ENCODE measurements at places on chromosomes 3 and 15. TPM values are rescaled to one million over a fixed set of nuclear protein-coding genes. Genes with fewer than 3 reads are reported as not detected.

DNA sequence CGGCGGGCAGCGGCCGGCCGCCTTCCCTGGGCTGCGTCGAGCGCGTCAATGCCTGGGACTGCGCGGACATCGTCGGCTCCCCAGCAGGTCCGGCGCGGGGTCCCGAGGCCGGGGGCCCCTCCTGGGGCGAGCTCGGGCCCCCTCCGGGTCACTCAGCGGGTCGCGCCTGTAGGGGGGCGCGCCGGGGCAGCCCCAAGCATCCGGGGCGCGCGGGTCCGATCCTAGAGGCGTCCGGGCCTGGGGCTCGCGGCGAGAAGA is 725 bp downstream of the TLE3 start:
- H3K4me3 ChIP-seq, result peak overlapping the region; percentile 93
- H3K36me3 ChIP-seq, result no peaks in the 10 kb centered on the region
- H3K27ac ChIP-seq, result peak overlapping the region; percentile 97
- H3K27me3 ChIP-seq, result no peaks in the 10 kb centered on the region
- DNase-seq, result no peak

- no peak overlapping the region for H3K4me3 ChIP-seq
- peak; percentile 49 for DNase-seq
- H3K36me3 ChIP-seq, result no peaks in the 10 kb centered on the region
These were observed 93.5 kb upstream of the ALDH1A3 start for GRCh38 chr15:100786139-100786531.

- H3K4me1 ChIP-seq, result no peaks in the 10 kb centered on the region
- H3K36me3 ChIP-seq, result no peaks in the 10 kb centered on the region
- H3K27me3 ChIP-seq, result no peaks in the 10 kb centered on the region
- H3K27ac ChIP-seq, result no peak overlapping the region
- no peak overlapping the region for H3K4me3 ChIP-seq
- no peak for DNase-seq
These were observed 45.1 kb upstream of the AMOTL2 start for GRCh38 chr3:134419214-134419959.

GRCh38 chr3:149658744-149659497 is 1.1 kb upstream of the WWTR1 start:
- no peaks in the 10 kb centered on the region for H3K36me3 ChIP-seq
- DNase-seq, result no peak
- peak overlapping the region; percentile 86 for H3K4me3 ChIP-seq
- H3K27ac ChIP-seq, result peak overlapping the region; percentile 99
- H3K27me3 ChIP-seq, result no peaks in the 10 kb centered on the region

DNA sequence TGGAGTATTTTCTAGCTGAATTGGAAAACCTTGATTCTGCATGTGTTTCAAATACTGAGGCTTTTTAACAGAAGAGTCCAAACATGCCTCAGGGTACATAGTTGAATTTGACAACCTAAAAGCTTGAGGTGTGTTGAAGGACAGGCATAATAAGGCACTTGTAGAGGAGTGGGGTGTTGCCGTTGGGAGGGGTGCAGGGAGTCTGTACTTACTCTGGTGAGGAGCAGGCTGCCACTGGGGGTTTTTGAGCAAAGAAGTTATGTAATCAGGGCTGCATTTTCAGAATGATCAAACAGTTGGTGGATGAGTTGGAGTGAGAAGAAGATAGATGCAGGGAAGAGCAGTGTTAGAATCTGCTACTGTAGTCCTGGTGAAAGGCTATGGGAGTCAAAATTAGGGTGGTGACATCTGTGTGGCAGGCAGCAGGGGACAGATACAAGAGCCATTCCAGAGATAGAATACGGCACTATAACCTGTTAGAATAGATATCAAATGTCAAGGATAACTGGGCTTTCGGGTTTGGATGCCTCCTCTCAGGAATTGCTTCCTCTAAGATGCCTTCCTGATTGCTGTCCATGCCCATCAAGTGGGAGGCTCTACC is 161.6 kb downstream of the GHSR start:
- no peak overlapping the region for H3K27ac ChIP-seq
- peaks cover 8% of the 10 kb centered on the region for H3K36me3 ChIP-seq
- H3K4me1 ChIP-seq, result peaks cover 8% of the 10 kb centered on the region
- no peak for DNase-seq

Gene DAZL
- not detected for total RNA-seq

Gene SH3GL3
- 3.9 TPM for total RNA-seq

Gene SRP14
- 409 TPM for total RNA-seq

DNA sequence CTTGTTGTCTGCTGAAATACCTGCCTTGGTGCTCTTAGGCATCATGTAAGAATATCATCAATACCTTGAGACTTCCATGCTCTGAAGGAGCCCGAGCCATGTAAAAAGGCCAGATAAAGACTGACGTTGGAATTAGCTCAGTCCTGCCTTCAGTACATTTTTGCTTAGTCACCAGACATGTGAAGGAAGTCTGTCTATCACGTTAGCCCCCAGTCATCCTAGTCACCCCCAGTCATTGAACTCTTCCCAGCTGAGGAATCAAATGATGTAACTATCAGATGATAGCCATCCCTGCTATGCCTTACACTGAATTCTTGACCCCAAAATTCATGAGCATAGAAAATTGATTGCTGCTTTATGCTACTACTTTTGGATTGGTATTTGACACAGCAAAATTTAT is 351.2 kb upstream of the SGO1 start:
- H3K4me3 ChIP-seq, result no peak overlapping the region
- no peaks in the 10 kb centered on the region for H3K36me3 ChIP-seq
- no peaks in the 10 kb centered on the region for H3K27me3 ChIP-seq
- H3K27ac ChIP-seq, result no peak overlapping the region

DNA sequence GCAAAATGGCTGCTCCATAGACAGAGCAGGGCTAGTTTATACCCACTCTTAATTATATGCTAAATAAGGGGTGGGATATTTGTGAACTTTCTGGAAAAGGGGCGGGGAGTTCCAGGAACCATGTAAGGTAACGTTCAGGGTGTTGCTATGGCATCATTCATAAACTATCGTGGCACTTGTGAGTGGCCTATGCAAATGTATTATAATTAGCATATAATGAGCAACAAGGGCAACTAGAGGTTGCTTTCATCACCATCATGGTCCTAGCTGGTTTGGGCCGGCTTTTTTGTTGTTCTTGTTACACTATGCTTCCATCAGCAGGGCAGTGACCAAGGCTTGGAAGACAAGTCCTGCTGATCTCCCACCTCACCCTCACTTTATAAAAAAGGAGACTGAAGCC is 43.2 kb upstream of the FGD5 start:
- DNase-seq, result no peak
- H3K4me1 ChIP-seq, result no peaks in the 10 kb centered on the region
- no peak overlapping the region for H3K4me3 ChIP-seq

GRCh38 chr15:57018151-57018550 is 99.7 kb downstream of the TCF12 start:
- H3K4me3 ChIP-seq, result no peak overlapping the region
- no peaks in the 10 kb centered on the region for H3K36me3 ChIP-seq
- H3K4me1 ChIP-seq, result peaks cover 12% of the 10 kb centered on the region
- no peaks in the 10 kb centered on the region for H3K27me3 ChIP-seq
- DNase-seq, result no peak
- no peak overlapping the region for H3K27ac ChIP-seq

Gene C15orf39
- total RNA-seq, result 20.9 TPM

DNA sequence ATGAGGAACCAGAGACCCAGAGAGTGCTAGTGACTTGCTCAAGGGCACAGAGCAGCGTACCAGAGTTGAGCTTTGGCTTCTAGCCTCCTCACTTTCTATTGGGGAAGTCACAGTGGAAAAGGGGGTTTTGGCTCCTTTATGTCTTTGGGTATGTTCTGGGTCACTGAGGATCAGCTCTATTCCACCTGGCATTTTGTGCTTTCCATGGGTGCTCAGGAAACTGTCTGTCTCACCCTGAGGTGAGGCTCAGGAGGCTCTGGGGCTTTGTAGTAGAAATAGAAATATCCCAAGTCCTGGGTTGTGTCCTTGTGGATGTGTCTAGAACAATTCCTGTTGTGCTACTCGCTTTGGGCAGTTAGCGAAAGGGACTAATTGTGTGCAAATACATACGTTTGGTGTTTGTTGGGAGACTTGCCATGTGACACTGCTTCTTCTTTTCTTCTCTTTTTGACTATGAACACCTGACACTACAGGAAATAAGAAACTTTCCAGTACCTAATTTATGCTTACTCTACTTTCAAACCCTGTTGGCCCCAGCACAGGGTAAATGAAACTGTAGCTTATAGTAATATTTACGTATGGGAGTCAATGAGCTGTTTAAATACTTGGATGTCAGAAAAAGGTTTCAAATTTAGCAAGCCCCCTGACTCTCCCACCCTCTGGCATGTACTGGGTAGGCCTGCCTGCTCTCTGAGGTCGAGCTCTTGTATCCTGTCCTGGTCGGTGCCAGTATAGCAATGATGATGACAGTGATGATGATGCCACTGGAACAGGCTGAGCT is 35.6 kb downstream of the SMAD3 start:
- no peaks in the 10 kb centered on the region for H3K27me3 ChIP-seq
- H3K4me1 ChIP-seq, result peaks cover 91% of the 10 kb centered on the region
- no peak overlapping the region for H3K4me3 ChIP-seq
- peak overlapping the region; percentile 12 for H3K27ac ChIP-seq
- no peaks in the 10 kb centered on the region for H3K36me3 ChIP-seq

- no peaks in the 10 kb centered on the region for H3K4me1 ChIP-seq
- H3K27ac ChIP-seq, result no peak overlapping the region
- H3K27me3 ChIP-seq, result no peaks in the 10 kb centered on the region
- DNase-seq, result peak; percentile 37
- H3K36me3 ChIP-seq, result no peaks in the 10 kb centered on the region
These were observed 259.5 kb downstream of the THRB start for GRCh38 chr3:24235121-24235520.

GRCh38 chr3:149781211-149781610 is 11.1 kb downstream of the ANKUB1 start:
- H3K27me3 ChIP-seq, result no peaks in the 10 kb centered on the region
- H3K4me1 ChIP-seq, result peaks cover 6% of the 10 kb centered on the region
- no peaks in the 10 kb centered on the region for H3K36me3 ChIP-seq
- DNase-seq, result no peak
- H3K27ac ChIP-seq, result no peak overlapping the region
- H3K4me3 ChIP-seq, result no peak overlapping the region
